Fibroblast of lung (primary cell): ENCODE measurements at places on chromosomes 2 and 18. TPM values are rescaled to one million over a fixed set of nuclear protein-coding genes. Genes with fewer than 3 reads are reported as not detected.

ANKRD30B gene
- total RNA-seq: under 0.01 and 0.33 TPM in 2 replicates

GAREM1 gene
- 1.5 TPM in 2 replicates for total RNA-seq

ARHGEF4 gene
- total RNA-seq: 0.83 and 1.5 TPM in 2 replicates

IL1B gene
- 0.26 TPM in 1 of 2 replicates, not detected in the other for total RNA-seq

DNA sequence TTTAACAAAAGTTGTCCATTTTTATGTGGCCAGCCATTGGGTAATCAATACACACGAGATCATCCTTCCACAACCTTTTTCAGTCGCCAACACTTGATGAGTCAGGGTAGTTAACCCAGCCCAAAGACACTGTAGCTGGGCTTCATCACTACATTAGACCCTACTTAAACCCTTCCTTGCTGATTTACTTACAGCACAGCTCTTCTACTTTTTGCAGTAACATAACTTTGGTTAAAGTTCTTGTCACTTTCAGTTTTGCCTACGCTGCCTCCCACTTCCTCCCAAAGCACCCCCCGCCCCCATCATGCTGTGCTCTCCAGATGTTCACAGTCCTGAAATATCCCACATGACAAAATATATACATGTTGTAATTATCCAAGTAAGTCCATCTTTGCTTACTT is 103.6 kb downstream of the CDK15 start:
- peak; percentile 84 for DNase-seq
- H3K27me3 ChIP-seq: no peaks in the 10 kb centered on the region
- H3K4me3 ChIP-seq: peak overlapping the region; percentile 67
- peaks cover 8% of the 10 kb centered on the region for H3K4me1 ChIP-seq
- no peaks in the 10 kb centered on the region for H3K36me3 ChIP-seq

DNA sequence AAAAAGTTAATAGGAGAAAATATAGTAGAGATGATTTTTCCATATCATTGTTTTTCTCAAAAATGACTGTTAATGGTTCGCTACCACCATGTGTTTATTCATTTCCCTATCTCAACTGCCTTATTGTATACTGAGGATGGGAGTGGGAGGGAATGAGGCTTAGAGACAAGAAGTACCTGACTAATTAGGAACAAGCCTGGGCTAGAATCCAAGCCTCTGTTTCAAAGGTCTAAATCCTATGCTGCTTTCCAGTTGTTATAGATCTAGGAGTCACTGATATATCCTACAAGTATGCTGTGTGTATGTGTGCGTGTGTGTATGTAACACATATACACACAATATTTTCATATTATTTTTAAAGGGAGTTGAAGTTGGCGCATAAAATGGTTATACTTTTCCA is 465.9 kb downstream of the EPHA4 start:
- no peak overlapping the region for H3K4me3 ChIP-seq
- DNase-seq: no peak
- peaks cover 3% of the 10 kb centered on the region for H3K4me1 ChIP-seq
- H3K36me3 ChIP-seq: no peaks in the 10 kb centered on the region
- H3K27me3 ChIP-seq: no peaks in the 10 kb centered on the region

C2orf49 gene
- total RNA-seq: 23.4 and 28.4 TPM in 2 replicates

DNA sequence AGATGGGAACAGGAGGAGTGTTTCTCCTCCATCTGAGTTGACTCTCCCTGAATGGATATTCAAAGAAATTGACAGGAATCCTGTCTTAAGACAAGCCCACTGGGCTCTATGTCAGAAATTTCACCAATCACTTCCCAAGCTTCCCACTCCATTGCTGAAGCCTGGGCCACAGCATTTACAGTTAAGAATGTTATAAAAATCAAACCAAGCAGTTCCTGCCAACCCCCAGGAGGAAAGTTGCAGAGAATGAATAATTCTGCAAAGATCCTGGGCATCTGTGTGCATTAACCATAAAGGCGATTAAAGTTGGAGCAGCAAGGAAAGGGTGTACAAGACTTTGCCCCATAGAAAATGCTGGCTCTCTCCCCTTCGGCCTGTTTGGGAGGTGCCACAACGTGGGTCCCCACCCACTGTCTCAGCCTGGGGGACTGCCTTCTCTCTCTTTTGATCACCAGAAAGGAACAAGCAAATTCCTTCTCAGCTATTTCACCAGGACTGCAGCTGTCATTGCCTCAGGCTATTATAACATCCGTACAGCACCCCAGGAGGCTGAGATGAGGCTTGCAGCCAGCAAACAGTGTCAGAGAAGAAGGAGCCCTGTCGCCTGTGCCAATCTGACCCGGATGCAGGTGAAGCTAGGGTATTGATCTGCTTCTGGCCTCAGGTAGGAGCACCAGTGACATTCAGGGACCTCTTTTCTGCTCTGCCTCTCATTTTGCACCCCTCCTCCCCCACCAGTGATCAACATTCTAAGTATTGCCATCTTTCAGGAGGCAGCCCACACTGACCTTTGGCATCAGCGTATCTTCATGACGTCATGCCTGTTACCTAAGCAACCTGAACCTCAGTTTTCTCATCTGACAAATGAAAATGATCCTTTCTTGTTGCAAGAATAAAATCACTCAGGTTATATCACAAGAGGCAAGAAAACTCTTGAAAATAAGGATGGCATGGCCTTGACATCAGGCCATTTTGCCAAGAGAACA is 219.0 kb downstream of the SH3BP4 start:
- H3K4me1 ChIP-seq: peaks cover 8% of the 10 kb centered on the region
- H3K27ac ChIP-seq: peak overlapping the region; percentile 49

SGPP2 gene
- not detected in 2 replicates for total RNA-seq

RAMP1 gene
- 16.0 and 16.4 TPM in 2 replicates for total RNA-seq

GRCh38 chr2:26616706-26617587 is 24.2 kb downstream of the CIB4 start:
- H3K4me3 ChIP-seq: no peak overlapping the region
- H3K4me1 ChIP-seq: no peaks in the 10 kb centered on the region
- no peak for DNase-seq

SLC5A7 gene
- not detected in 2 replicates for total RNA-seq

DNA sequence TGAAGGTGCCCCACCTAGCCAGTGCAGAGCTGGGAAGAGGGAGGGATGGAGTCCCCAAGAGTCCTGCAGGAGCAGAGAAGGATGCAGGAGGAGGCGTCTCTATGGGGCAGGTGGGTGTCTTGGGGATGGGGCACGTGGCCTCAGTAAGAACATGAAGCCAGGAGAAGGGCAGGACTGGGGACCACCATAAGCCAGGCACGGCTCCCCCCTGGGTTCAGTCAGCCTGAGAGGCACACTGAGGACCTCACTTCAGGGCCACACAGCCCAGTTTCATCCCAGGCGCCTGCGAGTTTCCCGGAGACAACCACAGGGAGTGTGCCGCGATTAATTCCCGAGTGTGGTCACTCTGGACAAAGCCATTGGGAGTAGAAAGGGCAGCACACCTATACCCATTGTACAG is 120.3 kb downstream of the GYPC start:
- no peak overlapping the region for H3K27ac ChIP-seq
- no peaks in the 10 kb centered on the region for H3K36me3 ChIP-seq
- no peak for DNase-seq

DNA sequence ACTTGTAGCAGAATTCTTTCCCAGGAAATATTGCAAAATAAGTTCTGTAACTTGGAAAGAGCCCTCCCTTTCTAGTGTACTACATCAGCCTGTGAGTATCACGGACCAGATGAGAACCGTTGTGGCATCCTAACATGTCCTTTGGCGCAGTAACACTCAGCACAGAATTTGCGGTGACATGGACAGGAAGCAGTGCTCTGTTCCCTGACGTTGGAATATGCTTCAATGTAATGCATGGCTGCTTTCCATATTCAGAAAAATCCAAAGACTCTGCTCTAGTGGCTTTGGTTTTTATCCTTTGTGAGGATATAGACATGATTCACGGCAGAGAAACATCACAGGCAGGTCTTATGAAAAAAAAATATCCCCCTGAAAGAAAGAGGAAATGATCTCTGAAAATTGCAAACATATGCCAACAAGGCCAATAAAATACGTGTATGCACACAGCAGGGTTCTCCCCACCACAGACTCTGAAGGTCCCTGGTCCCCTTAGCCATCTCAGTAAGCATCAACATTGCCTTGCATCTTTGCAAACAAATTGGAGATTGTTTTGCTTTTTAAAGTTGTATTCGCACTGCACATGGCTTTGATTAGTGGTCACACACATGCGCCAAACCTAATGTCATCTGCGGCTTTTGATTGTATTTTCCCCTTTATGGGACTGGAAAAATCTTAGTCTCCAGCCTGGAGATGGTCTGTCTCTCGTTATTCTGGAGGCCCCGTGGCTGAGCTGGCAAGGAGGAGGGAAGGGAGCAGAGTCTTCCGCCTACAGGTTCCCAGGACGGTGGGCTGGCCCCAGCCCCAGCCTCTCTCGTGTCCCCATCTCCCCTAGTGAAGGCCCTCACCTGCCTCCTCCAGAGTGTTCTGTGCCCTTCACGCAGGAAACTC is 122.9 kb downstream of the COPS8 start:
- peaks cover 30% of the 10 kb centered on the region for H3K4me1 ChIP-seq
- no peaks in the 10 kb centered on the region for H3K36me3 ChIP-seq
- H3K27ac ChIP-seq: peak overlapping the region; percentile 66
- no peaks in the 10 kb centered on the region for H3K27me3 ChIP-seq
- peak; percentile 92 for DNase-seq

STK11IP gene
- total RNA-seq: 12.8 and 16.8 TPM in 2 replicates

- no peak for DNase-seq
- H3K27ac ChIP-seq: no peak overlapping the region
- H3K4me3 ChIP-seq: no peak overlapping the region
- peaks cover 4% of the 10 kb centered on the region for H3K27me3 ChIP-seq
Observed at GRCh38 chr2:231425811-231426703, 30.5 kb downstream of the B3GNT7 start.

- H3K27ac ChIP-seq: no peak overlapping the region
- H3K4me1 ChIP-seq: no peaks in the 10 kb centered on the region
- H3K36me3 ChIP-seq: no peaks in the 10 kb centered on the region
- H3K4me3 ChIP-seq: no peak overlapping the region
- DNase-seq: no peak
- no peaks in the 10 kb centered on the region for H3K27me3 ChIP-seq
Observed at GRCh38 chr2:100412466-100412865, 5.0 kb downstream of the CHST10 start.

EDAR gene
- not detected in 2 replicates for total RNA-seq

GRCh38 chr2:227661025-227661649 is 5.5 kb upstream of the SCYGR5 start:
- no peaks in the 10 kb centered on the region for H3K27me3 ChIP-seq
- H3K36me3 ChIP-seq: no peaks in the 10 kb centered on the region
- H3K4me1 ChIP-seq: no peaks in the 10 kb centered on the region
- no peak overlapping the region for H3K4me3 ChIP-seq
- DNase-seq: no peak

IFIH1 gene
- total RNA-seq: 10.0 and 11.4 TPM in 2 replicates

DNA sequence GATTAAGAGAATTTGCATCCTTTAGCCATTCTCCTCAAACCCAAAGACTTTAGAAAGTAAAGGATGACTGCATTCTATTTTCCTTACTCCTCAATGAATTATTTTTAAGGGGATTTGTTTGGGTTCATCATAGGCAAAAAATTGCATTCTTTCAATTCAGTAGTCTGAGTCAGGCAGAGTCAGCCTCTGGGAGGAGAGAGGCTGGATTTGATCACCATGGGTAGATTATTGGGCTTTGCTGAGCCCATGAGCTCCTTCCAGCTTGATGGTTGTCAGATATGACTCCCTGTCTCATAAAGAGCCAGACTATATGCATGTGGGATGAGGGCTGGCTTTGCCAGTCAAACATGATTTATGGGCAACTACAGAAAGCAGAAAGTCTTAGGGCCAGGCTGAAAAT is 101.2 kb downstream of the KCNS3 start:
- no peaks in the 10 kb centered on the region for H3K36me3 ChIP-seq
- H3K27ac ChIP-seq: no peak overlapping the region
- H3K4me3 ChIP-seq: no peak overlapping the region
- peaks cover 15% of the 10 kb centered on the region for H3K4me1 ChIP-seq
- no peaks in the 10 kb centered on the region for H3K27me3 ChIP-seq

GRCh38 chr2:212677466-212677865 is 138.9 kb upstream of the ERBB4 start:
- no peaks in the 10 kb centered on the region for H3K36me3 ChIP-seq
- H3K27me3 ChIP-seq: no peaks in the 10 kb centered on the region
- H3K27ac ChIP-seq: no peak overlapping the region
- no peaks in the 10 kb centered on the region for H3K4me1 ChIP-seq
- no peak overlapping the region for H3K4me3 ChIP-seq
- no peak for DNase-seq

DNA sequence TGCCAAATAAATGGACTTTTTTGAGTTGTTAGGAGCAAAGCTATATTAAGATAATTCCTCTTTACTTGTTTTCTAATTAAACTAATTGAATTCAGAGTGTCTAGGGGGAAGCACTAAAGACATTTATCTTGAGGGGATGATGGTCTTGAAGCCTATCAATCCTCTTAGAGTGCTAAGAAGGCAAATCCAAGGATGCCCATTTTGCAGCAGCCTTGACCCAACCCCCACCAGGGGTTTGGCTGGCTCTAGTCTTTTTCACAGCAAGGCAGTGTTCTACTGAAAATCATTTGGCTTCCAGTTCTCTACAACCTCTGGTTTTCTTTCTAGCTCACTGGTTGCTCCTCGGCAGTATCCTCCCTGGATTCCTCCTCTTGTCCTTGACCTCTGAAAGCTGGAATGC is 6.5 kb upstream of the RAX start:
- H3K27ac ChIP-seq: no peak overlapping the region
- peaks cover 29% of the 10 kb centered on the region for H3K27me3 ChIP-seq
- H3K4me3 ChIP-seq: no peak overlapping the region
- no peak for DNase-seq
- H3K4me1 ChIP-seq: no peaks in the 10 kb centered on the region
- no peaks in the 10 kb centered on the region for H3K36me3 ChIP-seq

POTEF gene
- not detected in 2 replicates for total RNA-seq

- no peak overlapping the region for H3K4me3 ChIP-seq
- H3K36me3 ChIP-seq: no peaks in the 10 kb centered on the region
- no peaks in the 10 kb centered on the region for H3K27me3 ChIP-seq
- no peak for DNase-seq
- no peak overlapping the region for H3K27ac ChIP-seq
Observed at GRCh38 chr2:234714711-234715110, 217.8 kb upstream of the ARL4C start.

- no peak overlapping the region for H3K4me3 ChIP-seq
- peaks cover 36% of the 10 kb centered on the region for H3K4me1 ChIP-seq
- H3K27me3 ChIP-seq: no peaks in the 10 kb centered on the region
- DNase-seq: peak; percentile 97
- H3K36me3 ChIP-seq: no peaks in the 10 kb centered on the region
- H3K27ac ChIP-seq: peak overlapping the region; percentile 33
Observed at GRCh38 chr18:9825571-9826073, 60.2 kb upstream of the TXNDC2 start.

- no peaks in the 10 kb centered on the region for H3K4me1 ChIP-seq
- H3K36me3 ChIP-seq: no peaks in the 10 kb centered on the region
- no peak for DNase-seq
- no peak overlapping the region for H3K4me3 ChIP-seq
- H3K27ac ChIP-seq: no peak overlapping the region
Observed at GRCh38 chr2:169343202-169343601, 19.1 kb downstream of the LRP2 start.

MARCO gene
- not detected in 2 replicates for total RNA-seq

STEAP3 gene
- total RNA-seq: 9.8 and 13.7 TPM in 2 replicates

HOXD1 gene
- not detected in 2 replicates for total RNA-seq

DNA sequence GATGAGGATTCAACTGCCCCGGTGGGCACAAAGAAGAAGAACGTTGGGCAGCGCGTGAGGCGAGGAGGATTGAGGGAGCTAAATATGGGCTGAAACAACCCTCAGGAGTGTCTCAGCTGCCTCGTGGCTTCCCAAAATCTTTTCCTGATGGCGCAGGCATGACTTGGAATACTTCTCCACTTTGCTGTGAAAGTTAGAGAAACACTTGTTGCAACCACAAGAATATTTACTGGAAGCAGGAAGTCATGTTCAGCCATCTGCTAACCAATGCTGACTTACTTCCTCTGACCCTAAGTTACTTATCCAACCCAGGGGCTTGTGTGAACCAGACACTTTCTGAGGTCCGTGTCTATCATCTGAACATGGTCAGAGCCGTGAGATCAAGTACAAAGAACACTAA is 148.8 kb downstream of the ARL4C start:
- no peaks in the 10 kb centered on the region for H3K27me3 ChIP-seq
- no peaks in the 10 kb centered on the region for H3K4me1 ChIP-seq
- H3K27ac ChIP-seq: no peak overlapping the region
- no peak overlapping the region for H3K4me3 ChIP-seq
- peak; percentile 36 for DNase-seq
